Nasal cavity respiratory epithelium epithelial cell of viscerocranial mucosa (primary cell): ENCODE measurements at places on chromosomes 12 and 14. TPM values are rescaled to one million over a fixed set of nuclear protein-coding genes. Genes with fewer than 3 reads are reported as not detected.

The PPHLN1 gene
- 48.5 and 75.8 TPM in 2 replicates for total RNA-seq

The GCH1 gene
- 3.1 and 18.1 TPM in 2 replicates for total RNA-seq

The TSPAN19 gene
- total RNA-seq, result not detected in 2 replicates

The KRT77 gene
- total RNA-seq, result not detected in 2 replicates

The NPFF gene
- not detected in 2 replicates for total RNA-seq

The FOXM1 gene
- 0.07 and 1.0 TPM in 2 replicates for total RNA-seq

The NTN4 gene
- total RNA-seq, result 73.8 and 160 TPM in 2 replicates

The MED13L gene
- total RNA-seq, result 52.6 and 108 TPM in 2 replicates

The NKX2-1 gene
- total RNA-seq, result not detected in 2 replicates

The KHNYN gene
- total RNA-seq, result 134 and 140 TPM in 2 replicates

The BCL2L2 gene
- total RNA-seq, result 34.5 and 36.4 TPM in 2 replicates

The HSPB8 gene
- total RNA-seq, result 2.7 and 12.8 TPM in 2 replicates

The FAM181A gene
- total RNA-seq, result not detected in 2 replicates

The MTHFD1 gene
- 38.3 and 54.5 TPM in 2 replicates for total RNA-seq

The PRH2 gene
- total RNA-seq, result 0.34 TPM in 1 of 2 replicates, not detected in the other

The KRT78 gene
- 0.36 and 6.2 TPM in 2 replicates for total RNA-seq

The NYNRIN gene
- 2.4 and 23.3 TPM in 2 replicates for total RNA-seq

The SPIC gene
- not detected in 2 replicates for total RNA-seq

The SLC6A15 gene
- total RNA-seq, result 40.5 and 86.1 TPM in 2 replicates

The LRP1 gene
- total RNA-seq, result 26.3 and 294 TPM in 2 replicates

The PZP gene
- total RNA-seq, result not detected in 2 replicates

The OS9 gene
- total RNA-seq, result 188 and 209 TPM in 2 replicates

The SIX6 gene
- not detected in 2 replicates for total RNA-seq

The ADAMTS20 gene
- not detected in 2 replicates for total RNA-seq

The MYF5 gene
- total RNA-seq, result not detected in 2 replicates

The P3H3 gene
- total RNA-seq, result 18.8 and 20.6 TPM in 2 replicates

The BCL2L14 gene
- not detected in 2 replicates for total RNA-seq

The RD3L gene
- not detected in 2 replicates for total RNA-seq

The SPTB gene
- total RNA-seq, result not detected in 2 replicates

The C12orf60 gene
- total RNA-seq, result 1.3 and 2.7 TPM in 2 replicates

The RNASE7 gene
- total RNA-seq, result 19.9 and 33.8 TPM in 2 replicates

The KCNMB4 gene
- total RNA-seq, result 0.68 and 1.9 TPM in 2 replicates

The CLEC1B gene
- total RNA-seq, result not detected in 2 replicates

The TMEM253 gene
- total RNA-seq, result under 0.01 and 0.28 TPM in 2 replicates

The ANKRD13A gene
- 37.8 and 45.8 TPM in 2 replicates for total RNA-seq

The TAMALIN gene
- under 0.01 TPM in 1 of 2 replicates, not detected in the other for total RNA-seq

The SMCO2 gene
- total RNA-seq, result 1.1 and 4.1 TPM in 2 replicates

The AKAP6 gene
- 8.5 and 14.0 TPM in 2 replicates for total RNA-seq
